Liver (tissue), 10 donors: ENCODE measurements at places on chromosomes 5 and 9. TPM values are rescaled to one million over a fixed set of nuclear protein-coding genes. Genes with fewer than 3 reads are reported as not detected.

Gene NR2F1-AS1
- polyA plus RNA-seq, result 2.0 TPM

DNA sequence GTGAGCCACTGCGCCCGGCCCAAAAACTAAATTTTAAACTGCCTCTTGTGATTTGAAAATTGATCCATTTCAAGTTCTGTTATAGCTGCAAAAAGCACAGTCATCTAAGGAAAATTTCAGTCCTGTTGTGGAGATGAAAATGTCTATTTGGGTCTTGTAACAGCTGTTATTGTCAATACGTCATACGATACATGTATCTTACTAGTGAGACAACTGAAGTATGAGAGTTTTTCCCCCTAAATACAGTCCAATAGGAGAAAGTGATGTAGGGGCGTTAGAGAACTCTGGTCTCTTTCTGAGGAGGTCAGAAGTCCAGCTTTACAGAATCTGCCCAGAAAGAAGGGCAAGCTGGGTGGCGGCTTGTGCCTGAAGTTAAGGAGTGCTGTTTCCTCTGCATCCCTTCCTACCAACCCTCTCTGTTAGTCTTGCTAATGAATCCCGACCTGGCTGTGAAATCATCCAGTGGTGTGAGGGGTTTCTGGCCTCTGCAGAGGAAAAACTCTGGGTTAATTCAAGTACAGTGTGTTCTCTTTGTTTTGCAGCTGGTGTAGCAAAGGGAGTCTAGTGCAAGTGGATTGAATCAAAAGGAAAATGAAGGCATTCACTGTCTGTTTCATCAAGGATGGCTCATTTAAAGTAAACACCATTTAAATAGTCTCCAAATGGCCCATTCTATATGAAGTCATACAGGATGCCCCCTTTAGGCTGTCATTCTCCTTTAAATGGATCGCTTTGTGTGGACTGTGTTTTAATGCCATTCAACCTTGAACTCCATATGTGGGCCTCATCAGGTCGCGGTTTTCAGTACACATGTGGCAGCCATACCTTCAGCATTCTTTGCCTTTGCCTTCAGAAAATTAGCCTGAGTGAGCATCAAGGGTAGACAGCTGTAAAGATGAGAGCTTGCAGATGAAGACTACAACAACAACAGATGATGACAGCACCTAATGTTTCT is 59.0 kb downstream of the AOPEP start:
- no peak for DNase-seq
- no peak overlapping the region for H3K4me3 ChIP-seq
- H3K27me3 ChIP-seq, result no peaks in the 10 kb centered on the region
- no peak overlapping the region for H3K27ac ChIP-seq
- H3K4me1 ChIP-seq, result no peaks in the 10 kb centered on the region

- H3K4me1 ChIP-seq, result no peaks in the 10 kb centered on the region
- no peaks in the 10 kb centered on the region for H3K36me3 ChIP-seq
- H3K27me3 ChIP-seq, result no peaks in the 10 kb centered on the region
- no peak for DNase-seq
Measured at GRCh38 chr5:3155046-3155445, 403.6 kb upstream of the IRX2 start.

- H3K36me3 ChIP-seq, result no peaks in the 10 kb centered on the region
- DNase-seq, result no peak
- peak overlapping the region; percentile 2 for H3K27ac ChIP-seq
- H3K27me3 ChIP-seq, result no peaks in the 10 kb centered on the region
- H3K4me1 ChIP-seq, result peaks cover 49% of the 10 kb centered on the region
Measured at GRCh38 chr9:124218438-124218982, 39.2 kb upstream of the NEK6 start.
